Left ventricle myocardium inferior (tissue), 1 donor: ENCODE measurements at places on chromosomes 4 and X.

- no peak for DNase-seq
These were observed 6.9 kb downstream of the SORCS2 start for GRCh38 chr4:7199129-7199725.

GRCh38 chr4:79958466-79959264, 114.4 kb downstream of the ANTXR2 start:
- DNase-seq: no peak

DNA sequence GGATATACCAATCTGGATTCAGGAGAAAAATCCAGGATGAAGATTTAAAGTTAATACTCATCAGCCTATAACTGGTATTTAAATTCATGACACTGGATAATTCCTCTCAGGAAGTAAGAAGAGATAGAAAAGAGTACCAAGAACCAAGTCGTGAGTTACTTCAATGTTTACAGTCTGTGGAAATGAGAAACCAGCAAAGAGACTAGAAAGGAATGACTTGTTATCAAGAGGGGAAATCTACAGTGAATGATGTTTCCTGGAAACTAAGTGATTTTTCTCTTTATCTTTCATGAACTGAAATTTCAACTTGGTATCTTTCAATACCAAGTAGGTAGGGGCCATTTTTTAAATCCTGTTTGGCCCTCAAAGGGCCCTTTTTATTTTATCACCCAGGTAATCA, 217.9 kb upstream of the AFF2 start:
- no peak for DNase-seq

DNA sequence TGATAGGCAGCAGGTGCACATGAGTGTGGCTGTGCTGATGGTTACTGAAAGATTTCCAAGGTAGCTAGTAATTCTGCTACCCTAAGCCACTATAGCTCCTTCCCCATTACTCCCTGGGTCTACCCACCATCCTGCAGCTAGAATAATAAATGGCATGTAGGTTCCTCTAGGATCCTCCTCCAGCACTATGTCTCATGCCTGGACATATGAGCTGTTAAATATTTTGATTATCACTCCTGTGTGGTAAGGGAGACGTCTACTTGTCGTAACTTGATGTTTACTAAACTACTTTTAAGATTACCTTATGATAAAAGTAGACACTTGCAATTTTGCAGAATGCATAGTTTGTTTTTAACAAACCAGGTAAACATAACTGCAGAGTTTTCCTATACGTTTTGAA, 35.5 kb downstream of the TET2 start:
- no peak for DNase-seq

GRCh38 chrX:68746988-68747387, 81.8 kb upstream of the EFNB1 start:
- no peak for DNase-seq

GRCh38 chr4:153804722-153805121, 15.8 kb upstream of the SFRP2 start:
- DNase-seq: no peak

DNA sequence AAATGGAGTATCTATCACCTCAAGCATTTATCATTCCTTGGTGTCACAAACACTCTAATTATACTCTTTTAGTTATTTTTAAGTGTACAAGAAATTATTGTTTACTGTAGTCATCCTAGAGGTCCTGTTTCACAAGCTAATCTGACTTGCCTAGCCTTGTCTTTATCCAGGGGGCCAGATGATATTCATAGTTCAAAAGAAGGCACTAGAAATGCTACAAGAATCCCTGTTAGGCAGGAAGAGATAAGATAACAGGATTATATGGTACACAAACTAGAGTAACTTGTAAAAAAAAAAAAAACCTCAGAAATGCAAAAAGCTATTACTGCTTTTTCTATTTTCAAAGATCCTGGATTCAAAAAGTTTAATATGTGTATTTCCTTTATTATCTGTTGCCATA, 95.8 kb downstream of the MBNL3 start:
- no peak for DNase-seq

DNA sequence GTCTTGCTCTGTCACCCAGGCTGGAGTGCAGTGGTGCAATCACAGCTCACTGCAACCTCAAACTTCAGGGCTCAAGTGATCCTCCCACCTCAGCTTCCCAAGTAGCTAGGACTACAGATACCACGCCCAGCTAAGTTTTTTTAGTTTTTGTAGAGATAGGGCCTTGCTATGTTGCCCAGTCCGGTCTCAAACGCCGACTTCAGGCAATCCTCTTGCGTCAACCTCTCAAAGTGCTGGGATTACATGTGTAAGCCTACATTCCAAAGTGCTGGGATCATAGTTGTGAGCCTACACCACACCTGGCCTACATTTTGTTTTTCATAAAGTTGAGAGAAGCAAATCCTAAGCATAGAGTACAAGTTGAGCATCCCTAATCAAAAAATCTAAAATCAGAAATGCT, 42.2 kb downstream of the SMARCA5 start:
- no peak for DNase-seq

DNA sequence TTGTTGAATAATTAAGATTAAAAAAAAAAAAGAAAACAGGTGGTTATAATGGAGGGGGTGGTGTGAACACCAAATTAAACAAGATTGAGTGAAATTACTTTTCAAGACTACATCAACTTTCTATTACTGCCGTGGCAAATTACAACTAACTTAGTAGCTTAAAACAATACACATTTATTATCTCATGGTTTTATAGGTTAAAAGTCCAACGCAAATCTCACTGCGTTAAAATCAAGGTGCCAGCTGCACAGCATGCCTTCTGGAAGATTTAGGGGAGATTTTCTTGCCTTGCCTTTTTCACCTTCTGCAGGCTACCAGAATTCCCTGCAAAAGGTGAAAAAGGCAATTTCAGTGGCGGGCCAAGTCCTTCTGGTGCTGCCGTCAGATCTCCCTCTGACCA, 58.5 kb downstream of the ATXN3L start:
- DNase-seq: no peak

DNA sequence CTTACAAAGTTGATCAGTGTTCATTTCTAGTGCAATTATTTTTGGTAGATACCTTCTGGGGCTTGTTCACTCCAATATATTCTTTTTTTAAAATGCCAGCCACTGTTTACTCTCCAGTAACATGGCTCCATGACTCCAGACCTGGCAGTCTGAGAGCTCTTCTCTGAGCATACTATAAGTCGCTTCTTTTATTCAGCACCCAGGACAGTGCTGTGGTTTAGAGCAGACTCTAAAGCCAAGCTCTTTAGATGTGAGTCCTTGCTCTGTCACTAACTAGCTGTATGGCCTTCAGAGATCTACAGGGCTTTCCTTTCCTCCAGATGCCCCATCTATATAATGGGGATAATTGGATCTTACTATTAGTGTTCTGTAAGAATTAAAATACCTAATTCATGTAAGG, 200.2 kb upstream of the FAM241A start:
- no peak for DNase-seq
